ENCODE measurements at places on chromosomes 2 and 18. TPM values are rescaled to one million over a fixed set of nuclear protein-coding genes. Genes with fewer than 3 reads are reported as not detected.

DNA sequence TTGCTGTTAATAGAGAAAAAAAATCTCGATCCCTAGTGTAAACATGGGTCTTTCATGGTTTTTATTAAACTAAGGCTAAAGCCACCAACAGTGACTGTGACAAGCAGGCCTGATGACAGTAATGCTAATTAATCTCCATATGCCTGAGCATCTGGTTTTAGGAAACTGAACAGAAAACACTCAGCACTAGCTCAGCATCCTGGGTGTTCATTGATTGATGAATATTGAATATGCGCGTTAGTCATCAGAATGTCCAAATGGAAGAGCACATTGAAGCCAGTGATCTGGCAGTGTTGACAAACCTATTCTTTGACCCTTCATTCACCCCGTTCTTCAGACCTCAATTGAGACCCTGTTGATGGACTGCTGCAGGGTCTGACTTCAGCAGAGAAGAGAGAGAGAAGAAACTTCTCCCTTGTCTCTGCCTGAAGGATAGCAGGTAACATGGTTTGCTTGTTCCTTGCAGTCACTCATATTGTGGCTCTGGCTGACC is 283.8 kb downstream of the RDH14 start:
- DNase-seq = no peak

GRCh38 chr18:3794537-3795348 is 344.8 kb downstream of the TGIF1 start:
- DNase-seq = peak; percentile 96

GRCh38 chr2:98912957-98913915 is 22.8 kb downstream of the CRACDL start:
- DNase-seq = peak; percentile 84

- DNase-seq = no peak
Measured at GRCh38 chr2:230738391-230738811, 25.8 kb downstream of the CAB39 start.

DNA sequence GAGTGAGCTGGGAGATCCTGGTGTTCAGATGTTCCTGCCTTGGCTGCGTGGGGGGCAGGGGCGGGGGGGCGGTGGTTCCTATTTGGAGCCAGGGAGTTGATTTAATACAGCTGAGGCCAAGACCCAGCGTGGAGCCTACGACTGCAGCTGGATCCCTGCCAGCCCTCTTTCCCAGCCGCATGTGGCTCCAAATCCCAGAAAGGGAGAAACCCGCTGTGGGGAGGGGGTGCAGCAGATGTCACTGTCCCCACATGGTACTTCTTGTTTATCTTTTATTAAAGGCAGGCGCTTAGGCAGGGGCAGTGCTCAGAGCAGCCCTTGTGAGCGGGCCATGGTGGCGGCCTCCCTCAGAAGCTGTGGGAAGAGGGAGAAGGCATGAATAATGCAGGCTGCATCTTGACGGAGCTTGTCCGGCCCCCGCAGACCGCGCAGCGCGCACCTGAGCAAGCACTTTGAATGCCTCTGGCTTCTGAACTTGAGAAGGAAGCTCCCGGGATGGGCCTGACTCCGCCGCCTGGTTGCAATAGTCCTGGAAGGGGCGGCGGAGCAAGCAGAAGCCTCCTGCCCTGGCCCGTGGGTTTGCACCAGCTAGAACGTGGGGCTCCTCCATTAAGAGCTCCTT is 112.1 kb downstream of the GLI2 start:
- DNase-seq = no peak

DNA sequence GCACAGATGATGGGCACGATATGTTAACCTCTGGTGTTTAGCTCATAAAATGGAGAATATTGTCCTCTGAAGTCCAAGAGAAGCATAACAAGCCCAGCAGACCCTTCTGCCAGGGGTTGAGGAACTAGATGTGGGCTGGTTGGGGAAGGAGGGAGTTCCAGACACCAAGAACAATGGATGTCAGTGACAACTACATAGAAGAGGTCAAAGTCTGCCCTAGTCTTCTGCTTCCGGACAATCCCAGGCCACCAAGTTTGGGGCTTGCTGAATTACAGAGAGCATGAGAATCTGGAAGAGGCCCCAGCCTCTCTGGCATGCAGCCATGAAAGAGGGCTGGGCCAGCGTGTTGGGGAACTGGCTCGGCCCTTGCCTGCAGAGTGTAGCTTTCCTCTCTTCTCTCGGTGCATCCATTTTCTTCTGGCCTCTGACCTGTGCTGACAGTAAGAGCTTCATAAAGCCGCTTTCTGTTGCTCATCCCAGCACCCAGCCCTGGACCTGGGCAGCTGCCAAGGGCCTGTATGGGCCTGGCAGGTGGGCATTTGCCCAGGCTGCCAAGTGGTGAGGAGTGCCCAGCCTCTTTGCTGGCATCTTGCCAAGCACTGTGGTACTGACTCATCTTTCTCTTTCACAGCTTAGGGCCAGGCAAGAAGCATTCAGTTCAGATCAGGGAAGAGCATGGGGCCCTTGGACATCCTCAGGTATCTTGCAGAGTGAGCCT is 14.6 kb upstream of the LAPTM4A start:
- DNase-seq = peak; percentile 95

Gene STARD6
- total RNA-seq = 0.26 TPM
